ENCODE measurements at places on chromosomes 3 and 15. TPM values are rescaled to one million over a fixed set of nuclear protein-coding genes. Genes with fewer than 3 reads are reported as not detected.

The BAHD1 gene
- total RNA-seq = 12.8 TPM

The LRRIQ4 gene
- not detected for total RNA-seq

The MEF2A gene
- total RNA-seq = 160 TPM

The PXYLP1 gene
- total RNA-seq = 30.6 TPM

The GOLGA6A gene
- not detected for total RNA-seq

The RETNLB gene
- total RNA-seq = not detected

The IL20RB gene
- 0.24 TPM for total RNA-seq

The CLDN11 gene
- 2.8 TPM for total RNA-seq

The CYP8B1 gene
- not detected for total RNA-seq

The PLCB2 gene
- 1.6 TPM for total RNA-seq

The EOMES gene
- total RNA-seq = 0.68 TPM

The GOLGA6D gene
- not detected for total RNA-seq

The GOLGA8J gene
- total RNA-seq = not detected

The NDUFB4 gene
- 596 TPM for total RNA-seq

The TRH gene
- total RNA-seq = not detected

Measured in heart left ventricle (tissue), 16 donors.